ENCODE measurements at places on chromosomes 4 and X.

GRCh38 chr4:140252742-140253555 is 99.0 kb upstream of the MAML3 start:
- peak overlapping the region; percentile 72 for H3K4me3 ChIP-seq
- no peak overlapping the region for H3K27ac ChIP-seq
- peaks cover 25% of the 10 kb centered on the region for H3K27me3 ChIP-seq
- H3K4me1 ChIP-seq: peaks cover 8% of the 10 kb centered on the region

DNA sequence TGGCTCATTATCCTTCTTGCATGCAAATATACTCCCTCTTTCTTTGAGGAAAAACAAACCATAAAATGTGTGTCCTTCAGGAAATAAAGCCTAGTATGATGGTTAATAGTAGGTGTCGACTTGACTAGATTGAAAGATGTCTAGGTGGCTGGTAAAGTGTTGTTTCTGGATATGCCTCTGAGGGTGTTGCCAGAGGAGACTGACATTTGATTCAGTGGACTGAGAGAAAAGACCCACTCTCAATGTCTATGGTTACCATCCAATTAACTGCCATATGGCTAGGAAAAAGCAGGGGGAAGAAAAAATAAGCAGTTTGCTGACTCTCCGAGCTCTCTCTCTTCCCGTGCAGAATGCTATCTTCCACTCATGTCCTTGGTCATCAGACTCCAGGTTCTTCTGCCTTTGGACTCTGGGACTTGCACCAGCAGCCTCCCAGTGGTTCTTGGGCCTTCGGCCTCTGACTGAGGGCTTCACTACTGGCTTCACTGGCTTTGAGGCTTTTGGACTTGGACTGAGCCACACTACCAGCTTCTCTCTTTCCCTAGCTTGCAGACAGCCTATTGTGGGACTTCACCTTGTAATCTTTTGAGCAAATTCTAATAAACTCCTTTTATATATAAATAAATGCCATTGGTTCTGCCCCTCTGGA is 532.1 kb upstream of the HTR2C start:
- no peak for DNase-seq
- no peaks in the 10 kb centered on the region for H3K27me3 ChIP-seq
- no peaks in the 10 kb centered on the region for H3K36me3 ChIP-seq
- H3K4me3 ChIP-seq: no peak overlapping the region

- H3K4me1 ChIP-seq: no peaks in the 10 kb centered on the region
- no peak for DNase-seq
- H3K4me3 ChIP-seq: no peak overlapping the region
- no peaks in the 10 kb centered on the region for H3K27me3 ChIP-seq
- no peaks in the 10 kb centered on the region for H3K36me3 ChIP-seq
- H3K27ac ChIP-seq: no peak overlapping the region
These were observed 1898.0 kb upstream of the PCDH7 start for GRCh38 chr4:28822163-28822562.

GRCh38 chr4:71237641-71238040 is 101.2 kb upstream of the SLC4A4 start:
- no peaks in the 10 kb centered on the region for H3K36me3 ChIP-seq
- H3K4me1 ChIP-seq: no peaks in the 10 kb centered on the region
- H3K27ac ChIP-seq: no peak overlapping the region
- DNase-seq: no peak
- H3K27me3 ChIP-seq: peaks cover 2% of the 10 kb centered on the region

GRCh38 chr4:31655328-31655727 is 935.2 kb downstream of the PCDH7 start:
- no peak overlapping the region for H3K27ac ChIP-seq
- no peak overlapping the region for H3K4me3 ChIP-seq
- DNase-seq: no peak
- H3K27me3 ChIP-seq: no peaks in the 10 kb centered on the region
- no peaks in the 10 kb centered on the region for H3K4me1 ChIP-seq
- no peaks in the 10 kb centered on the region for H3K36me3 ChIP-seq

DNA sequence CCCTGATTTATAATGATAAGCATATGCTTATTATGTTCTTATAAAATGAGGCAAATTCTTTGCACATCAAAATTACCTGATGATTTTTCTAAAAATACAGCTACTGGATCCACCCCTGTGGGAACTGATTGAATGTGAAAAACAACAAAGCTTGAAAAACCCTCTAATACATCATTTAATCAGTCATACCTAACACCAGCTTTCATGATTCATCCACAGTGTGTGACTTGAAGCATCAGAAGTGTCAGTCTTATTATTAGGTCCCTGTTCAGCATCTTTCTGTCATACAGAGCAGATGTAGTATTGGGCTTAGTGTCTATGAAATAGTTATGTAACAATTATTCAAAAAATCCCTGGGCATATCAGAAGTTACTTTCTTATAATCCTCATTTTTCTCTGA is 671.3 kb upstream of the GALNT7 start:
- H3K27ac ChIP-seq: no peak overlapping the region
- no peaks in the 10 kb centered on the region for H3K4me1 ChIP-seq
- H3K27me3 ChIP-seq: no peaks in the 10 kb centered on the region
- DNase-seq: no peak

DNA sequence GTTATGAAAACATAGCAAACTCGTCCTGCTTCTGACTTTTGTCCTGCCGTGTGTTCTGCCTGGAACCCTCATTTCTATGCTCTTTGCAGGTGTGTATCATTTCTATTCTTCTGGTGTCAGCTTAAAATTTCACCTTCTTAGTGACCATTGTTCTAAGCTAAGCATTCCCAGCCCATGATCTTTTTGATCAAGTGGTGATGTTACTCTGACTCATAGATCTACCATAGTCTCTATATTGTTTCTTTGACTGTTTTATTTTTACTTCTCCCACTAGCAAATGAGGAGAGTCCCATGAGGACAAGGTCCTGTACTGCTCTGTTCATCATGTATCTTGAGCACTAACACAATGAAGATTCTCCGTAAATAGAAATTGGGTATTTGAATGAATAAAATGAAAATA is 14.1 kb upstream of the CXCL6 start:
- H3K27ac ChIP-seq: no peak overlapping the region
- H3K36me3 ChIP-seq: no peaks in the 10 kb centered on the region
- H3K4me3 ChIP-seq: no peak overlapping the region
- H3K27me3 ChIP-seq: no peaks in the 10 kb centered on the region
- H3K4me1 ChIP-seq: no peaks in the 10 kb centered on the region

- H3K36me3 ChIP-seq: no peaks in the 10 kb centered on the region
- H3K4me1 ChIP-seq: no peaks in the 10 kb centered on the region
- H3K27me3 ChIP-seq: no peaks in the 10 kb centered on the region
- H3K4me3 ChIP-seq: no peak overlapping the region
- DNase-seq: no peak
These were observed 212.9 kb downstream of the FAT4 start for GRCh38 chr4:125527681-125528080.

DNA sequence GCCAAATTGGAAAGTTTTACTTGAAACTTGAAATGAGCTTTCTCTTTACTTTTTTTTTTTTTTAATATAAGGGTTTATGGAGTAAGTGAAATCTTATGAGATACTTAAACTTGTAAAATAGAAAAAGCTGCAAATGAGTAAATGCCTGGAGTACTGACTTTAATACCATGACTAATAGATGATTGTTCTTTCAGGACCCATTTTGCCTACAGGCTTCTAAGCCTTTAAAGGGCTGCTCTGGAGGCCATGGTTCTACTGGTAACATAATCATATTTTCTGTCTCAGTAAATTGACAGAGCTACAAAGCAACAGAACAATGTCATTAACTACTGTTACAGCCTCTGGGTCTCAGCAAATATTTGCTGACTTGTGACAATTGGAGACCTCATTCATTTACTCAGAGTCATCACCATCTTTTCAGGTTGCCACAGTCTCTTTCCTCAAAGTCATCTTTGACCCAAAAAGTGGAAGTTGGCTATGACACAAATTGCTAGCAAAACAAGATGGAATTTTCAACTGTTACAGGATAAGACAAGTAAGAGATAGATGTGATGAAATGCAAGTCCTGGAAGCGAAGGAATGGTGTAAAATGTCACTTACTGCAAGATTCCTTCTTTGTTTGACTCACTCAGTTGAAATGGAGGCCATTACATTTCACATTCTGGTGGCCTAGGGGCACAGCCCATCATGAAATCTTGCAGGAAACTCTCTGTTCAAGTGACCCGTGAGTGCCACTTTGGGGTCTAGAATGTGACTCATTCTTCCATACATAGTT is 132.7 kb downstream of the BTC start:
- H3K27me3 ChIP-seq: peaks cover 7% of the 10 kb centered on the region
- DNase-seq: no peak
- H3K4me3 ChIP-seq: no peak overlapping the region
- H3K27ac ChIP-seq: no peak overlapping the region
- H3K36me3 ChIP-seq: no peaks in the 10 kb centered on the region

DNA sequence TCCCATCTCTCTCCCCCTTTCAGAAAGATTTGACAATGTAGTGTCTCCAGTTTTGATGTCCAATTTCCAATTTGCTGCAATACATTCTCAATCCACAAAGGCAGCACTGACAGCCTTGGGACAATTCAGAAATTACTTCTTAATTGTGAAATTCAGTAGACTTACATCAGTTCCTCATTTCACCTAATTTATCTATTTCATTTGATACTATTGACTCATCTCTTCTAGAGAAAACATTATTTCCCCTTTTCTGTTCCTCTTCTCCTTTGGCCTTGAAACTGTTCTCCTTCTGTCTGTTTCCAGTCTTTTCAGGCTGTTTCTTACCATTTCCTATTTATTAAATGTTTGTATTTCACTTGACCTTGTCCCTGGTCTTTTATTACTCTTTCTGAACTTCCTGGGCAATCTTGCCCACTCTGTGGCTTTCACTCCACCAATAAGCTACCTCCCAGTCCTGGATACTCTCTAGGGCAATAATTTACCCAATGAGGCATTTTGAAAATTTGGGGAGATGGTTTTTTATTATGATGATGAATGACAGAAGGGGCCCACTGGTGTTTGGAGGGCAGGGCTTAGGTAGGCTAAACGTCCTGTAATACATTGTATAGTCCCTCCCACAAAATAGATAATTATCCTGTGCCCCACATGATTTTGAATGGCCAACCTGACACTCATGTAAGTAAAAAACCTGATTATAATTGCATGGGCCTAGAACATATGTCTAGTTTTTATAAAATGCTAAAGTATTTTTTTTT is 498.0 kb upstream of the BOD1L1 start:
- no peaks in the 10 kb centered on the region for H3K27me3 ChIP-seq
- peak overlapping the region; percentile 84 for H3K27ac ChIP-seq
- peak overlapping the region; percentile 59 for H3K4me3 ChIP-seq
- no peaks in the 10 kb centered on the region for H3K36me3 ChIP-seq
- H3K4me1 ChIP-seq: peaks cover 27% of the 10 kb centered on the region

DNA sequence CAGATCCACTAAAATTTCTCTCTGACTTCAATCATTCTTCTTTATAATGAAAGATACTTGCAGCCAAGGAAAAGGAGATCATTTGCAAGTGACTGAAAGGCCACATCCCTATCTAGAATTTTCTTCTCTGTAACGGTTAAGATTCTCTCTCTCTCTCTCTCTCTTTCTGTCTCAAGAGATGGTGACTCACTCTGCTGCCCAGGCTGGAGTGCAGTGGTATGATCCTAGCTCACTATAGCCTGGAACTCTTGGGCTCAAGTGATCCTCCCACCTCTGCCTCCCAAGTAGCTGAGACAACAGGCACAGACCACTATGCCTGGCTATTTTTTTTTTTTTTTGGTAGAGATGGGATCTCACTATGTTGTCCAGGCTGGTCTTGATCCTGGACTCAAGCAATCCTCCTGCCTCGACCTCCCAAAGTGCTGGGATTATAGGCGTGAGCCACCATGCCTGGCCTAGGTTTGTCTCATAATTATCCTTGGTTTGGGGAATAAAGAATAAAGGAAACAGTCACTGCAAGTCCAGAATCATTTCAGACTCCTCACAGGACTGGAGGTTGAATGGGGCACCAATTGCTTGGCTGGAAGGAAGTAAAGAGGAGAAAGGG is 33.3 kb upstream of the GALNT7 start:
- no peaks in the 10 kb centered on the region for H3K4me1 ChIP-seq
- no peaks in the 10 kb centered on the region for H3K27me3 ChIP-seq
- no peaks in the 10 kb centered on the region for H3K36me3 ChIP-seq

GRCh38 chr4:44761306-44761705 is 35.0 kb upstream of the GNPDA2 start:
- DNase-seq: no peak
- H3K4me3 ChIP-seq: no peak overlapping the region
- H3K36me3 ChIP-seq: no peaks in the 10 kb centered on the region

DNA sequence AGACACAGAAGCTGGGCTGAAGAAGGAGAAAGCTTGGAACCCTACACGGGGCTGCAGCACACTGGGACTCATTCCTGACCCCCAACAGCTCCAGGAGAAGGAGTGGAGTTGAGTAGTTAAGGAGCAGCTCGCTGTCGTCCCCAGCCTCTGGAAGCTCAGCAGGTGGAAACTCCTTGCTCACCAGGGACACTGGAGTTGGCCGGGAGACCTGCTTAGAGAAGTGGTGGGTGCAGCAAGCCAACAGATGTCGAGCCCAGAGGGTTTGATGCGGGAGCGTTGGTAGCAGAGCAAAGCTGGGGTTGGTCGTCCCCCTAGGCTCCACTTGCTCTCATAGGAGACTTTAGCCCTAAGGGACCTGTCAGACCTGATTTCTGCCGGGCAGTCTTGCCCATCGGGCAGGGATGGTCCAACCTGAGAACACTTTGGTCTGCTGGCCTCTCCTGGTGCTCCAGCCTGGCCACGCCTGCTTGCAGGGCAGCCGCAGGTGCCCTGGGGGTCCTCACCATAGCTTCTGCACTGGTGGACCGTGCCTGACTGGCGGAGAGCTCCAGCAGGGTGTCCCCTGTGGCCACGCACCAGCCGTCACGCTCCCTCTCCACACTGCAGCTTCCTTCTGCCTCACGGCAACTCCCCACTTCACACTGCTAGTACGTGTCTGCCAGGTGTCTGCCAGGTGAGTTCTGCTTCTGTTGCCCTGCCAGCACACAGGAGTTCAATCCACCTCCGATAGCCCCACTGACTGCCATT is 353.7 kb downstream of the GASK1B start:
- no peak overlapping the region for H3K4me3 ChIP-seq
- DNase-seq: no peak
- H3K27me3 ChIP-seq: no peaks in the 10 kb centered on the region

- no peaks in the 10 kb centered on the region for H3K4me1 ChIP-seq
- no peak overlapping the region for H3K27ac ChIP-seq
- H3K4me3 ChIP-seq: no peak overlapping the region
- no peak for DNase-seq
- no peaks in the 10 kb centered on the region for H3K36me3 ChIP-seq
These were observed 859.5 kb upstream of the NDST4 start for GRCh38 chr4:115972967-115973366.

DNA sequence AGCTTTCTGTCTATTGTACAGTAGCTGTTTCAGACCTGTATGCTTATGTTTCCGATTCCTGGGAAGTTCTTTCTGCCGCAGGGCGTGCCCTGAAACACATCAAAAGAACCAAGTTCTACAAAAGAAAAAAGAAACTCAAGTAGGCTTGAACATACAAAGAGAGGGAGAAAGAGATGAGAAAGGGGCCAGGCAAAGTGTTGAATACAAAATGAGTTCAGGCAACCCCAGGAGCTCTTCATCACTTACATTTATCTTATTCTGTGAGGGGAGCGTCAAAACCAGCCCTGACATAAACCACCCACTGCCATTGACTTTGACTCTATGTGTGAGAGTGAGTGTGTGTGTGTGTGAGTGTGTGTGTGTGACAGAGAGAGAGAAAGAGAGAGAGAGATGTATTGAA is 26.5 kb upstream of the ATOH1 start:
- no peak overlapping the region for H3K27ac ChIP-seq
- no peaks in the 10 kb centered on the region for H3K27me3 ChIP-seq
- H3K4me1 ChIP-seq: no peaks in the 10 kb centered on the region
- no peak overlapping the region for H3K4me3 ChIP-seq
- DNase-seq: no peak

- no peak for DNase-seq
- H3K4me1 ChIP-seq: no peaks in the 10 kb centered on the region
- no peak overlapping the region for H3K4me3 ChIP-seq
- H3K27me3 ChIP-seq: no peaks in the 10 kb centered on the region
- no peak overlapping the region for H3K27ac ChIP-seq
- no peaks in the 10 kb centered on the region for H3K36me3 ChIP-seq
These were observed 1070.4 kb upstream of the ADGRL3 start for GRCh38 chr4:60129740-60130139.

Measured in activated B cell treated with CpG ODN at 0.5 μM for 24 hours (primary cell).